ENCODE measurements at places on chromosomes 5 and 9.

DNA sequence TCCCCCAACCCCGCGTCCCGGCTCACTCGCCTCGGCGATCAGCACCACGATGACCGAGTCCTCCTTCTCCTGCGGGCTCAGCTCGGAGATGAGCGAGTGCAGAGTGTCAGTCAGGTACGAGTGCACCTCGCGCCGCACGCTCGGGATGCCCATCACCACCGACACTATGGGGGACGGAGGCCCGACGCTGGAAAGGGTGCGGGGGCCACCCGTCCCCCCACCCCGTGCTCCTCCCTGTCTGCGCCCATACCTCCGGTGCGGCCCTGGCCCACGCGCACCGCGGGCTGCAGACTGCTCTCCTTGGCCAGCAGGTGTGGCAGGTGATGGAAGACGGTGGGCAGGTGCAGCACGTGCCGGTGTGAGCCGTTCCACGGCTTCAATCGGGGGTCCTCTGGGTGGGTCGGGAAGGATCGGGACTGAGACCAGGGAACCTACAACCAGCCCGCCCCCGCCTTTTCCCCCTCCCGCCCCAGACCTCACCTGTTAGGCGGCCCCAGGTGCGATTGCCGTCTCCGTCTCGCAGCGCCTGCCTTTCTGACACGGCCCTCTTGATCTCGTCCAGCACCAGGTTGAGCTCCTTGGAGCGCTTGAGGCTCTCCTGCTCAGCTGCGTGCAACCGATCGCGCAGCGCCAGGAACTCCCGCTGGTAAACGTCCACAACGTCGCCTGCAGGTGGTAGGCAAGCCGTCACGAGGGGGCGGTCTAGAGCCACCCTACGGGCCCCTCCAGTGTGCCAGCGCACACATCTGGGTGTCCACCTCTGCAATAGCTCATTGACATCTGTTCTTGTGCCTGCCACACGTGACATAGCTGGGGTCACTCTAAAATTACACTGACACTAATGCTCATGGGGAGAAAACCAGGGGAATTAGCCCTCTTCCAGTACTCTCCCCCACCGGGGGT is 5.1 kb downstream of the MGAT4B start:
- no peak for DNase-seq

GRCh38 chr5:95913663-95914062 is 48.0 kb downstream of the ELL2 start:
- no peak for DNase-seq

- no peak for DNase-seq
Measured at GRCh38 chr5:113205323-113205722, 228.7 kb downstream of the DCP2 start.

- DNase-seq, result no peak
Measured at GRCh38 chr9:21817176-21817575, 14.7 kb downstream of the MTAP start.

DNA sequence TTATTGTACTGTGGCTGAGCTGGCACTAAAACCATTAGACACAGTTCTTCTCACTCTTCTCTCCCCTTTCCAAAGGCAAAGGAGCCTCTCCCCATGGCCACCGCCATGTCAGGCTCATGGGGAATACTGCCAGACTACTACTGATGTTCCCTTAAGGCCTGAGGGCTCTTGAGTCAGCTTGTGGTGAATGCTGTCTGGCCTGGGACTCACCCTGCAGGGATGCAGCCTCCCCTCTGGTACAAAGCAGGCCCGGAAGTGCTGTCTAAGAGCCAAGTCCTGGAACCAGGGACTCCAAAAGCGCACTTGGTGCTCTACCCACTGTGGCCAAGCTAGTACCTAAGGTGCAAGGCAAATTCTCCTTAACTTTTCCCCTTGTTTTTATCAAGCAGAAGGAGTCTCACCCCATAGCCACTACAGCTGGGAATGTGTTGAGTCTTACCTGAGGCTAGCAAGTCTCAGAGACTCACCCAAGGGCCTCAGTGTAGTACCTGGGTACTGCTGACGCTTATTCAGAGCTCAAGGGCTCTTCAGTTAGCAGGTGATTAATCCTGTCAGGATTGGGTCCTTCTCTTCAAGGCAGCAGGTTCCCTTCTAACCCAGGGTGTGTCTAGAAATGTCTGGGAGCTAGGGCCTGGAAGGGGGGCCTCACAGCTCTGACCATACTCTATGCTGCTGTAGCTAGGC is 33.2 kb upstream of the C5orf46 start:
- DNase-seq, result no peak

Measured in forelimb muscle (tissue), 1 donor.